NB4 (cell line): ENCODE measurements at places on chromosomes 3 and 15.
A peak's percentile ranks its signal among the peaks of the same experiment; 100 is the strongest.

GRCh38 chr15:52008698-52009434 lies 10.2 kb upstream of the MAPK6 start:
- no peak for DNase-seq

DNA sequence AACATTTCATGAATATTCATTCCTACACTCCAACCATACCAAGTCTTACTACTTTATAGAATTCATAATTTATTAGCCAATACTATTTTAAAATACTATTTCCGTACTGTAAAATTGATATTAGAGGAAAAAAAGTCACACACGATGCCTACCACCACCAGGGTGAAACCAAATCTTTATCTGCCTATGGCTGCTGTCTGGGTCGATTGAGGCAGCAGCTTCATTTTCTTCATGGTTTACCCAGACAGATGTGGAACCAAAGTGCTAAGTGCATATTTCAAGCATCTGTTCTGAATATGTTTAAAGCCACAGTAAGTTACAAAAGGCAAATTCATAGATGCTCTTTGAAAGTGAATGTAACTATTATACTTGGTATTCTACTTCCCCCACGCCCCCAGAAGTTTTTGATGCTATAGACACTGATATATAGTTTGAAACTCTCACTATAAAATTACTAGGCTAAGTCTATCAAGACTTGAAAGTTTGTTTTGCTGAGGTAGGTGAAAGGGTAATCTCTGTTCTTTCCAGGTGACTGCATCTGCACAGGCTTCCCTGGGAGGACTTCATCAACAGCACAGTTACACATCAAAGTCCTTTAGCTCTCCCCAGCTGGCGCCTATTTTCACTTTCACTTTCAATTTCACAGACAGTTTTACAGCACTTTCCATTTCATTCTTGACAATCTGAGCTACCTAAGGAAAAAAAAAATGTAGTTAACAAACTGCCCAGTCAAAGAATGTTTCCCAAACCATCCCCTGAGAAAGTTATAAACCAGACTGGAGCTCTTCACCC lies 113.9 kb downstream of the POLQ start:
- DNase-seq, result peak; percentile 15

DNA sequence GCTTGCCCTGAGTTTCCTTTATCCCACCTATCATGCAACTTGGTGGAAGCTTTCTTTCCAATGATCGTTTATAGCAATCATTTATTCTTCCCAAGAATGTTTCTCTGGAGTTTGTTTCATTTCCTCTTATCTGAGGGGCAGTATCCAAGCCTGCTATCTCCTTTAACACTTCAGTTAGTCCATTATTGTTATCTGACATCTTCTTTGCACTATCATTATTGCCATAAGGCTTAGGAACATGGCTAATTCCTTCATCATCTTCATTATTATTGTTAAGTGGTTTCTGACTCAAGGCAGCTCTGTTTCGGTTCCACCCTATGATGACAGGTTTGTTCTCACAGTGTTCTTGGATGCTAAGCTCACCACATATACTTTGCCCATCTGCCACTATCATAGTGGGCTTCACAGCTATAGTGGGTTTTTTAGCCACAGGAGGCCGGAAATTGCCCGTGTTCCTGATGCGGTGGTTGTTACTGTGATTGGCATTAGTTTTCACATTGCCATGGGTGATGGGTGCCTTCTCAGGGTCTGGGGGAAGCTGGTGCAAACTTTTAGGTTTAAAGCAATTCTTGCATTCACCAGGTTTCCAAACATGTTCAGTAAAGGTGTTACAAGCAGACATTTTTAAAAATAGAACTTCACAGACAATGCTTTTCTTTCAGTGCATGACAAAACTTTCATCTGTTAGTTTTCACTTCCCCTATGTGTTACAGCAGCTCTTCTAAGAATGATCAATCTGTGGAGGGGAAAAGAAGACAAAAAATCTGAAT lies 110.6 kb upstream of the TSPAN3 start:
- no peak for DNase-seq

GRCh38 chr3:187623285-187623814 lies 46.8 kb downstream of the SST start:
- no peak for DNase-seq

GRCh38 chr15:50302581-50302980 lies 37.1 kb upstream of the HDC start:
- DNase-seq, result no peak

GRCh38 chr3:15263120-15263519 lies 57.1 kb downstream of the CAPN7 start:
- DNase-seq, result no peak

DNA sequence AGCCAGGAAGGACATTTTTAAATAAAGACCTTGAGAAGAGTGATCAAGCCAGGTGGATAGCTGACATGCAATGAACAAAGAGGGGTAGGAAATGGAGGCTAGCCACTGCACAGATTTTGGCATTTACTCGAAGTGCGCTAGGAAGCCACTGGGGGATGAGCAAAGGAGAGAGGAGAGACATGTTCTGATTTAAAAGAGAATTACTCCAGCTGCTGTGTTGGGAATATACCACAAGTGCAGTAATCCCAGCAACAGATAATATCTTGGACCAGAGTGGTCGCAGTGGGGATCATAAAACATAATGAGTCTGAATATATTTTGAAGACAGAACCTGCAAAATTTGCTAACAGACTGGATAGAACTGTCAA lies 19.9 kb downstream of the KPNA4 start:
- DNase-seq, result no peak

DNA sequence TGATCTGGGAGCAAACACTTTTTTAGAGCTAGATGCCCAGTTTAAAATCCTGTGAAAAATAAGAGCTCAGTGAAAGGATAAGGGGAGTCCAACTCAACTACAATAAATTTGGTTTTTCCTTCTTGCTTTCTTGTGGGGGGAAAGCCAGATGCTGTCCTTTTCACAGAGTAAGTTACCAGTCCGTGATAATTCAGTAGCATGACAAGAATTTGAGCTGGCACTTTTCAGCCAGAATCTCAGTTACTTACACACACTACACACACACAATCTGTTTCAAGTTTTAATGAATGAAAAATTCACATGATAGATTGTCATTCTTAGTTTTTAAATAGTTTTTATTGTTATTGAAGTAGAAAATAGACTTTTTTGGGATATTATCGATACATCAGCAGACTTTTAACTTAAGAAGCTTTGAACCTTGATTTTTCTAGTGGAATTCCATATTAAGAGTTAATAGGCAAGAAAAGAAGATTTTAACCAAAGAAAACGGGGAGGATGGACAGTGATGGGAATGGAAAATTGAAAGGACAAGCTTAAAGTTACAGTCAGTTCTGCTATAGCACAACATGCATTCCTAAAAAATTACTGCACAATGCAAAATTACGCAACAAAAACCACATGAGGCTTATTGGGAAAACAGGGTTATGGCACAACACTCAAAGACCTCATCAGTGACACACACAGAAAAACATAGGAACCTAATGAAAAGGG lies 47.0 kb downstream of the PSMD6 start:
- peak; percentile 81 for DNase-seq

DNA sequence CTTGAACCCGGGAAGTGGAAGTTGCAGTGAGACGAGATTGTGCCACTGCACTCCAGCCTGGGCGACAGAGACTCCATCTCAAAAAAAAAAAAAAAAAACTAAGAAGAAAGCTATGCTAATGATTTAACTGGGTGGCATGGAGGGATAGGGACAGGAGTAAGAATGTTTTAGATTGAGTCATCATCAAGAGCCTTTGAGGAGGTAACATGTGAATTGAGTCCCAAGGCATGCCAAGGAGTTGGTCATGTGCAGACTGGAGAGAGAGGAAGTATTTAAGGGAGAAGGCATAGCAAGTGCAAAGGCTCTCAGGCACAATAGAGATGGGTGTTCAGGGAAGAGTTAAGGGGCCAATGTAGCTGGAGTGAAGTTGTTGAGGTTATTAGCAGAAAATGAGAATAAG lies 9.1 kb downstream of the BNC1 start:
- no peak for DNase-seq

- no peak for DNase-seq
Measured at GRCh38 chr15:22919171-22919570, 61.0 kb downstream of the CYFIP1 start.
